ENCODE measurements at places on chromosomes 16 and 17.
A peak's percentile ranks its signal among the peaks of the same experiment; 100 is the strongest.

DNA sequence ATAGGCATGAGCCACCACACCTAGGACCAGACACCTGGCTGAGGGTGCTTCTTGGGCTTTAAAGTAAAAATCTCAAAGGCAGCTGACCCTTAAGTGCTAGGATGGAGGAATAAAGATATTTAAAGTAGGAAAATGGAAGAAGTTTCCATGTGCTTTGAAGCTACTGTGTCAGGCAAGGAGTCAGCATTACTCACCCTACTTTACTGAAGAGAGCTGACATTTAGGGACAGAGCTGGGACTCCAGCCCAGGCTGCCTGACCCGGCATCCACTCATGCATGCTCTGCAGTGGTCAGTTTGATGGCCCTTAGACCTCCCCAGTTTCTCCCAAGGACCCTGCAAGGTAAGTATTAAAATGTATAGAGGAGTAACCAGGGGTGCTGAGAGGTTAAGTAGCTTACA, 124.7 kb upstream of the PLCG2 start:
- no peak for DNase-seq

DNA sequence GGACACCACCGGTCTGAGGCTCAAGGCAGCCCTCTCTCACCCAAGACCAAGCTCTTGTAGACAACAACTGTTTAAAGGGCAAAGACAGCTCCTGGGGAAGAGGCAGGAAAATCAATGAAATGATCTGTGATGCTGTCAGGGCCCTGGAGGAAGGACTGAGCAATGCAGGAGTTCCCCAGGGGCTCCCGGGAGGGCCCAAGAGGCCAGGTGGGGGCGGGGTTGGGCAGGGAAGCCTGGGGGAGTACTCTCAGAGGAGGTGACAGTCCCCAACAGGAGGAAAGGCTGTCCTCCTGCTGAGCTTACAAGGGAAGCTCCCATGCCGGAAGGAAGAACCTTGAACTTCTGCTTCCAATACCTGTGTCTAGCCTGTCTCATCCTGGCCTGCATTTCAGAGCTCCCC, 8.3 kb upstream of the NOS2 start:
- DNase-seq = no peak

- no peak for DNase-seq
Observed at GRCh38 chr16:84950906-84951305, 60.4 kb downstream of the ZDHHC7 start.

- DNase-seq = no peak
Observed at GRCh38 chr17:57516290-57517230, 228.5 kb downstream of the CCDC182 start.

DNA sequence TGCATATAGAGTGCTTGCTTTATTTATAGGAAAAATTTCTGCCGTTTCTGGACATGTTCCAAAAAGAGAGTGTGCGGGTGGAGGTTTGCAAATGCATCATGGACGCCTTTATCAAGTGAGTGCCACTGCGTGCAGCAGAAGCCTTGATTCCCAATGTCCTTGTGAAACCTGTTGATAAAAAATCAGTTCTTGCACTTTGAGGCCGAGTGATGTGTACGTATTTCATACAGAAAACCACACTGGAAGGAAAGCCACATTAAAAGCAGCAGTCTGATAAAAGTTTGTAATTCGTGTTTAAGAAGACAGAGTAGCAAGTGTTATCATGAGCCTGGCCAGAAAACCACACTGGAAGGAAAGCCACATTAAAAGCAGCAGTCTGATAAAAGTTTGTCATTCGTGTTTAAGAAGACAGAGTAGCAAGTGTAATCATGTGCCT, 78.0 kb downstream of the KNOP1 start:
- no peak for DNase-seq

DNA sequence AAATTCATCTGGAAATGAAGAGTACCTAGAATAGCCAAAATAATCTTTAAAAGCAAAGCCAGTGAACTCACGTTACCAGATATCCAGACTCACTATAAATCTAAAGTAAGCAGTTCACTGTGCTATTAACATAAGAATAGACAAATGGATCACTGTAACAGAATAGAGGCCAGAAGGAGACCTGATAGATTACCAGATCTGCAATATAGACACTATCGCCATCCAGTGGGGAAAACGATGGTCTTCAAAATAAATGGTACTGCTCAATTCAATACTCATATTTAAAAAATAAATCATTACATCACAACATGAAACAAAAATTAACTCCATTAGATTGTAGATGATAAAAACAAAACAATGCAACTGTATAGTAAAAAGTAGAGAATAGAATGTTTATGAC, 158.6 kb upstream of the CDH8 start:
- no peak for DNase-seq

- no peak for DNase-seq
Observed at GRCh38 chr16:85459529-85460251, 153.4 kb upstream of the GSE1 start.

GRCh38 chr17:74957935-74958740, 14.4 kb downstream of the HID1 start:
- peak; percentile 24 for DNase-seq

DNA sequence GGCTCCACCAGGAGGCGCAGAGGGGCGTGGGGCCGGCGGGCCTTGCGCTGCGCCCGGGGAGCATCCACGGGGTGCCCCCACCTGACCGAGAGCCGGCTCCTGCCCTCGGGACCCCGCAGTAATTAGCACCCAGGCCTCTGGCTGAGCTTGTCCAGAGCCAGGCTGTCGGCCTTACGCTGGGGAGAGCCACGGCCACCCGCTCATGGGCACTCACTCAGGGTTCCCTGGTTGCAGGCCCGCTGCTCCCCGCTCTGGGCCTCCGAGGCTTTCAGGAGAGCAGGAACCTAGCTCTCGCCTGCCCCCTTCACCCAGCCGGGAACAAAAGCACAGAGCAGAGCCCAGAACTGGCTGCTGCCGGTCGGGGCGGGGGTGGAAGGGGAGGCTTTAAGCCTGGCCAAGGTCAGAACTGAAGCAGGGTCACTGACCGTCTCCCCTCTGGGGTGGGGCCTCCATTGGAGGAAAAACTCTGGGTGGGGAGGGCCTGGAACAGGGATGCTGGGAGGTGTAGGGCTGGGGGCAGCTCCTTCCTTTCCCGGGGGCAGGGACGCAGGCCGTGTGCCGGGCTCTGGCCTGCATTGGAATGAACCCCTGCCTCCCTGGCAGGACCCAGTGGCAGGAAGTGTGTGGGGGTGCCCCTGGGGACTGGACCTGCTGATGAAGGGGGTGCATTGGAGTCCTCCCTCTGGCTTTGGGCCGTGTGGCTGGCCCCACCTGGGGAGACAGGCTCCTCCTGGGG, 12.3 kb downstream of the GLIS2 start:
- DNase-seq = peak; percentile 67

- DNase-seq = no peak
Observed at GRCh38 chr17:21228845-21229244, 14.9 kb upstream of the TMEM11 start.

Measured in NCI-H1092 (cell line).